NCI-H1105 treated with DMSO at 0.1 percent for 48 hours (cell line): ENCODE measurements at places on chromosomes 4 and X.

GRCh38 chr4:14254252-14254651 lies 626.7 kb upstream of the BOD1L1 start:
- no peak for DNase-seq

GRCh38 chr4:39480902-39481695 lies 22.2 kb downstream of the LIAS start:
- DNase-seq, result no peak

DNA sequence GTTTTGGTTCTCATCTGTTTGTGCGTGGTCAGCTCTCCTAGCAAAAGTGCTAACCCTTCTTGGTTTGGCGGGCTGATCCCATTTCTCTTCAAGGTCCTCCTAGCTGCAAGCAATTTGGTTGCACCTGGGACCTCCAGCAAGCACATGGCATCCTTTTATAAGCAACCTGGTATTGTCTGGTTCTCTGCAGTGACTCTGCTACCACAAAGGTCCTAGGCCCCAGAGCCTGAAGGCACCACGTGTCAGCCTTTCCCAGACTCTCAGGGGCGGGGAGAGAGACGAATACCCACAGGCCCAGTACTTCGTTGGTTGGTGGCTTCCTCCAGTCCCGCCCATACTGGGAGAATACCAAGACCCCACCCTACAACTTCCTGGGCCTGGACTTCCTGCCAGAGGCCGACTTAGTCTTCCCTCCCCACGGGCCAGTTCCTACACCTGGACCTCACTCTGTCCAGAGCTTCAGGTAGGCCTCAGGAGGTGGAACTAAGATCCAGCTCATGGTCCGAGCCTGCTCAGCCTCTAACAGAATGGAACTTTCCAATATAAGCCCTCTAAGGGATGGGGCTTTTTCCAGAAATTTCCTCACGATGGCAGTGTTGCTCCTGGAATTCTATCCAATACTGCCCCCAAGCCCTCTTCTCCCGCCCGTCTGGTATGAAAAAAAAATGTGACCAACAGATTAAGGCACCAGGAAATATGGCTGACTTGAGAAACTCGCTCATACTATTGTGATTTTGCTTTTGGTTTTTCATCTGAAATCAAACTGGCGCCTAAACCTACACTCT lies 192.5 kb upstream of the STK26 start:
- DNase-seq, result peak; percentile 88

GRCh38 chr4:26788341-26788733 lies 72.3 kb upstream of the STIM2 start:
- DNase-seq, result no peak

GRCh38 chr4:101329592-101329991 lies 17.7 kb downstream of the PPP3CA start:
- DNase-seq, result no peak

DNA sequence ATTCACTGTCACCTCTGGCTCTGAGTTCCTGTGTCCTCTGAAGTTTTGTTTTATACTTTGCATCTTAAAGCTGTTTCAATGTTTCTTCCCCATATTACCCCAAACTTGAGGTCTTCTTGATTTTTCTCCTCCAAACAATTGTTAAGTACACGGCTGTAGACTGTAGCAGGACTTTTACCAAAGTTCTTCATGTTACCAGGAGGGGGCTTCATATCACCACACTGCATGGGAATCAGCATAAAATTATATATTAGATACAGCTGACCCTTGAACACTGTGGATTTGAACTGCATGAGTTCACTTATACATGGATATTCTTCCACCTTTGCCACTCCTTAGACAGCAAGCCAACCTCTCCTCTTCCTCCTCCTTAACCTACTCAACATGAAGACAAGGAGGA lies 56.6 kb downstream of the SPATA18 start:
- DNase-seq, result no peak

DNA sequence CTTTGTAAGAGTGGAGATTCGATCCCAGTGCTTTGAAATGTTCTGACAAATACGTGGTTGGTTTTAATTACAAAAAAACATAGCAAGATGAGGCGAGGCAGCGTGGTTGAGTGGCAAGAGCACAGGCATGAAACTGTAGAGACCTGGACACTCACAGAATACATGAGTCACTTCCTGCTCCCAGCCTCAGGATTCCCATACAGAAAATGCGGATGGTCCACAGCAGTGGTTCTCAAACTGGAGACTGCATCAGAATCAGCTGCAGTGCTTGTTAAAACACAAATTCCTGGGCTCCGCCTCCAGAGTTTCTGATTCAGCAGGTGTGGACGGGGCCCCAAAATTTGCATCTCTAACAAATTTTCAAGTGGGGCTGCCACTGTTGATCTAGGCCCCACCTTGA lies 10.1 kb downstream of the OTOP1 start:
- no peak for DNase-seq
